ENCODE measurements at places on chromosomes 5 and 9.

DNA sequence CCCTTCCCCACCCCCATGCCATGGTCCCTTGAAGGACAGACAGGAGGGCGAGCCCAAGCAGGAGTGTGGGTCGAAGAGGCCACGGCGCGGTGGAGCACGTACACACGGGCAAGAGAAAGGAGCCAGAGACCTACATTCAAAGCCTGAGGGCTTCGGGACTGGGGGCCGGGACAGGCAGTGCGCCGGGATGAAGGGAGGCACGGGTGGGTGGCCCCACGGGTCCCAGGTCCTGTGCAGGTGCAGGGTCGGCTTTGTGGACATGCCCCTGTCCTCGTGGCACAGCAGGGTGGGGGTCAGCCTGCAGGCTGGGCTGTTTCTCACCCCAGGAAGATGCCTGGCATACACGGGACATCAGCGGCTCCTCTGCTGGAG, 9.8 kb downstream of the LRRC26 start:
- no peak for DNase-seq

DNA sequence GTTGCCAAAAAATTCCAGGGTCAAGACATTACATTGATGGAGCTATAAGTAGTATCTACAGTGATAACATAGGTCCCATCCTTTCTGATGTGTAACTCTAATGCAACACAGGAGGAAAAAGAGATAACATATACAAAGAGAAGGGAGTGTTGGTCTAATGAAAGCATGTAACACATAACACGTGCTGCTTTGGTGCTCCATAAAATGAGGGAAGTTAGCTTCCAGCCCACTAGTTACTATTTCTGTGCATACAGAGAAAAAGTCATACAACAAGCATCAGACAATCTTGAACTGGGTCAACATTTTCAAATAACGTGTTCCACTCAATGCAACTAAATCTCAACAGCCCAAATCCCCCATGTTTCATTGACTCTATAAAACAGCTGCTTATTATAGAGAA, 11.7 kb downstream of the MLLT3 start:
- DNase-seq = no peak

DNA sequence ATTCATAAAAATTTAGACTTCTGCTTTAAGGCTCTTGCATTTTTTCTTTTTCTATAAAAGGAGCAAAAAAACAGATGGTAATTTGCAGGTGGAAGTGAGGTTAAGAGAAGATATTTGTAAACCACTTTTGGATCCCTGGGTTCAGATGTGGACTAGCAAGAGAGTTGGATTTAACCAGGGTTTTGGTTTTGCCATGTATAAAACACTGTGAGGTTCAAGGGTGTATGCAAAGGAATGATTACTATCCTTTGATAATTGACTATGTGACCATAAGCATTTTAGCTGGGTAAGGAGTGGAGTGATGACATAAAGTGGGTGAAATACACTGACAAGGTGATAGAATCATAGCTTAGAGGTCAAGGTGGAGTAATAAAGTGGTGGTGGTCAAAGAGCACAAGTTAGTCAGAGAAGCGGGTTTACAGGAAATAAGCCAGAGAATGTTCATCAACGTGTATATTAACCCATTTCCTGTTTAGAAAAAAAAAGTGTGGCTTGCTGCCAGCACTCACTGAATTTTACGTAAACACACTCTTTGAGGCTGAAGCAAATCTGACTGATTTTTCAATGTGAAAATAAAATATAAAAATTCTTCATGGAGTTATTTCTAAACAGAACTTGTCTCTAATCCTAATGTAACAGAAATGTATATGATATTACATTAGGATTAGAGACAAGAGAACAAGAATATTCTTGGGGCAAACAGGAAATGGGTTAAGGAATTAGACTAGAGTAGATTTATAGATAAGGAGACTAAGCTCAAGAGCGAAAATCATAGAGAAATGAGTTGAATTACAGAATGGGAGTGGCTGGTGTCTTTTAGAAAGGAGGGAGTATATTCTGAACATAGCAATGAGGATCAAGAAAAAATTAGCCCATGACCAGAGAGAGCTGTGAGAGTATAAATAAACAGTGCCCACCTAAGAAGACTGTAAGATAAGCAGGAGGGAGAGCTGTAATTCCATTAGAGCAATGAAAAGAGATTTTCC, 74.5 kb downstream of the CDKN2A start:
- peak; percentile 72 for DNase-seq

- no peak for DNase-seq
Observed at GRCh38 chr5:91293131-91293530, 90.0 kb downstream of the ARRDC3 start.

DNA sequence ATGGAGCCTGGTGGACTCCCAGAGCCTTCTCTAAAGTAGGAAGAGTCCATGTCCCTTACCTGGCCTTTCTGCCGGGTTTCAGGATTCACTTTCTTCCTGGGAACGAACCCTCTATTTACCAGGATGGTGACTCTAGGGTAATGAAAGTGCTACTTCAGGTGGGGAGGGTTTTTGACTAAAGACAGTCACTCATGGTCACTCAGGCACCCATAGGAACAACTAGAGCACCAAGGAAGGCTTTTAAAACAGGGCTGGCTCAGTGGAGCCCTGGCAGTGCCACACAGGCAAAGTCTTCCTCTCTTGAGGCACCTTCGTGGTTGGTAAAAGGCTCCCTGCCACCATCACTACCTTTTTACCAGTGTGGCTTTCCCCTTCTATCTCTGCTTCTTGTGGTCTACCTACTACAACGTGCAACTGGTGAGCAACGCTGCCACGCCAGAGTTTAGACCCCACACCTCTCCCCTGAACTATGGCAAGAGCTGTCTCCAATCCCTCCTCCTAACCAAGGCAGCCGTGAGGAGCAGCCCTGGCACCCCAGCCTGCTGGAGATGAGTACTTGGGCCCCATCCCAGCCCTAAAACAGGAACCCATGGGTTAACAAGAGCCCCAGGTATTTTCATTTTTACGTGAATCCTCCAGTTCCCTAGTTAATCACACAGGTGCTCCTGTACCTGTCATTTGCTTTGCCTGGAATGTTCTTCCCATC, 3.5 kb downstream of the SURF1 start:
- no peak for DNase-seq

DNA sequence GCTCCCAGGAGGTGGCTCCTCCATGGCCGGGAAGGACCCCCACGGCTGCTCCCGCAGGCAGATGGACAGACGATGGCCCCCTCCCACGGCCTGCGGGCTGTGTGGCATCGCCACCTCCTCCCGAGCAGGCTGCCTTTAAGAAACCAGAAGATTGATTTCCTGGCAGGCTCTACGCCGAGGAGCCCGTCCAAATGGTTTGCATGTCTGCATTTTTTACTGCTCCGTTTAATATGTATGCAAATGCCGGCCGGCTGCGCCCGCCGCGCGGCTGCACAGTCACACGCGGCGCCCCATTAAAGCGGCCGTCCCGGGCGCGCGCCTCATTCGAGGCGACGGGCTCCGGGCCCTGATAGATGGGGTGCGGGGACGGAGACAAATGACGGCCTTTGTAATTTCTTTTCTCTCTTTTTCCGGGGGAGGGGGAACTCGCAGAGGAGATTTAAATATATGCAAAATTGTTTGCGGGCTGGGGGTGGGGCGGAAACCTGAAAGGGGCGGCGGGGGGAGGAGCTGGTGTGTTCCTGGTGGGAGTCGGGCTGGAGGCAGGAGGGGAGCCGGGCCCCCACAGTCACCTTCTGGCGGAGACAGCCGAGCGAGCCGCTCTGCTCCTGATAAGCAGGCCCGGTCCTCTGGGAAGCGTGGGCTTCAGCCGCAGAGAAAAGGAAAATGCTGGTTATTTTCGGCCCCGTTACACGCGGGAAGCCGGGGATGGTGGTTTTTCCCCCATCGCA, 158.7 kb upstream of the IER5L start:
- DNase-seq = peak; percentile 97

DNA sequence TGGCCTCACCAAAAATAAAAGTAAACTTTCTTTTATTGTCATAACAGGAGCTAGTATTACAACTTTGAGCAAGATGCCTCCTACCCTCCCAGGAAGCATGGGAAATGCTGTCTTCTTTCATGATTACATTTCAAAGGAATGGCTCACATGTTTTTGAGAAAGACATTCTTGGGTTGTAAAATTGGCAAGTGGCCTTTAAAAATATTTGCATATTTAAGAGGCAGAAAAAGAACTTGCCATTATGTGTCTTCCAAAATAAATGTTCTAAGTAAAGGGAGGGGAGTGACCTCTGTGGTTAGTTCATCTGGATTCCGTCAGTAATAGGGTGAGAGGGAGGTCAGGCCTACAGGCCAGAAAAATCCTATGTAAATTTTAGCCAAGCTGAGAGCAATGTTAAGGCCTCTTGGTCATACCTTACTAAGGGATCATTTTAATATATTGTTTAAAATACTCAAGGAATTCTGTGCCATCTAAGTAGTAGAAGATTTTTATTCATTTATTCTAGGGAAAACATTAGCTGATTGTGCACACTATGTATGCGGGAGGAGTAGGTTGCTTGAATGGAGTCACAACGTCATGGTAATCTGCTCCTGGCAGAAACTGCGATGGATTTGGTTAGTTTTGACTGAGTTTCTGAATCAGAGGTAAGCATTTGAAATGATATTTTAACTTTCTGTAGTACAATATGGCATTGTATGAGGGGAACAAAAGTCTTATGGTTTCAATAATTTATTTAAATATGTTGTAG, 1485.7 kb upstream of the CDH9 start:
- peak; percentile 4 for DNase-seq

DNA sequence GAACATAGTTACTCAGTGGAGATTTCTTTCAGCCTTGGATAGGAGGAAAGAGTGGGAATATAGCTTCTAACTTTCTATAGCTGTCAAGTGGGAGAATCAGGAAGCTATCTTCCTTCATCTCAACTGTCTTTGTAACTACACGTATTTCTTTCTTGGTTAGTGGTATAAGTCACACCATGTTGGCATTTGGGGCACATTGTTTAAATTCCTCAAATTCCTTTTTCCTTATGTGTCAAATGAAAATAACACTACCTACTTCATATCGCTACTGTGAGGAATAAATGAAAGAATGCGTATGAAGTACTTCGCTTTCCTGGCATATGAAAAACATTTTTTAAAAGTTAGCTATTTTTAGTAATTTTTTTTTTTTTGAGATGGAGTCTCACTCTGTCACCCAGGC, 1082.5 kb upstream of the WWC1 start:
- no peak for DNase-seq

DNA sequence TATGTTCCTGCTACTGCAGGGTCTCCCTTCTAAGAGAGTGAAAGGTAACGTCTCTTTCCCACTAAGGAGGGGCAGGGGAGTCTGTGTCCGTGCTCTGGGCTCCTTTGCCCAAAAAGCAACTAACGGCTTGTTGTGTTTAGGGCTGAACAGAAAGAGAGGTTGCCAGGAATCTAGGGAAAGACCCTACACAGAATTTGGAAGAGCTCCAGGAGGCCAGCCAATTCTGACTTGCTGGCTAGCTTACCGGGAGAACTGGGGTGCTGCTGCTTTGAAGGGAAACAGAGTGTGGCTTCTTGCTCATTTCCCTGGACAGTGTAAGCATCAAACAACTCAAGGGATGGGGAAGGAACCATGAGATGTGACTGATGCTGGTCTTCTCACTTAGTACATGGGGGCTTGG, 176.1 kb downstream of the GADD45G start:
- peak; percentile 77 for DNase-seq

GRCh38 chr5:143476601-143477211, 73.2 kb upstream of the NR3C1 start:
- no peak for DNase-seq

DNA sequence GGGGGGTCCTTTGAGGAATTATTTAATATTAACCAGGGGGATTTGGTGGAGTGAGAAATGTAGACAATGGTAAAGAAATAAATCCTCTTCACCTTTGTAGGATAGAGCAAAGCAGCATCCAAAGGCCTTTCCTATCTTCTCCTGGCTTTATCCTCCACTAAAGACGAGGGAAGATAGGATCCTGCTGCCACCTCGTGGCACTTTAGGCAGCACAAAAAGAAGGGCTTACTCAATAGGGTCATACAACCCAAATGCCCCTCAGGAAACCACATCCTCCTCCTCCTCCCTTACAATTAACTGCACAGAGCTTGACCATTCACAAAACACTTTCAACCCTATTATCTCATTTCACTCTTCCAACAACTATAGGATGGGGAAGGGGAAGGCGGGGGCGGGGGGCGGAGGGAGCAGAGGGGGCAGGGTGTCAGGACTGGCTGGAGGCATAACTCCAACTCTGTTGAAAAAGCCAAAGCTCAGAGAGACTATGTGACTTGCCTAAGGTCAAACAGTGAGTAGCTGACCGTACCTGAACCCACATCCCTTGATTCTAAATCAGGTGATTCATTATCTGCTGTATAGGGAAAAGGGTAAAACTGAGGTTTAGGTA, 45.4 kb upstream of the MYOT start:
- peak; percentile 36 for DNase-seq

- no peak for DNase-seq
Observed at GRCh38 chr5:51651889-51652288, 268.6 kb downstream of the ISL1 start.

- no peak for DNase-seq
Observed at GRCh38 chr9:18857334-18857733, 175.7 kb downstream of the SAXO1 start.

DNA sequence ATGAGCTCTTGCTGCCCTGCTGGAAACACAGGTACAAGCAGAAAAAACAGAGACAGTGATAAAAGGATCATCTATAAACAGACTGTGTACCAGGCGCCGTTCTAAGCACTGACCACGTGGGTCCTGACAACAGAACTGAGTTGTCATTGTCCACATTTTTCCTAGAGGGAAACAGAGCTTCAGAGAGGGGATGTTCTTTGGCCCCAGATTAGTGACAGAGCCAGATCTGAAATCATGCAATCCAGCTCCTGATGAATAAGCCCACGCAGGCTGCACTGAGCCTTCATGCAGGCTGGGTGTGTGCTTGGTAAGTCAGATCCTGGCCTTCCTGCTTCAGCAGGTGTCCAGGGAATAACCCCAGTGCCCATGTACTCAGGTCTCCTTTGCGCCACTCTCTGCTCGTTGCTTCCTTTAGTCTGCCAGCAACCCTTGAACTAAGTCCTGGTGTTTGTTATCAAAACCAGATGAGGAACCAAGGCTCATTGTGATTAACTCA, 22.8 kb upstream of the TCF7 start:
- no peak for DNase-seq

GRCh38 chr9:108095496-108095895, 605.9 kb upstream of the KLF4 start:
- DNase-seq = no peak

DNA sequence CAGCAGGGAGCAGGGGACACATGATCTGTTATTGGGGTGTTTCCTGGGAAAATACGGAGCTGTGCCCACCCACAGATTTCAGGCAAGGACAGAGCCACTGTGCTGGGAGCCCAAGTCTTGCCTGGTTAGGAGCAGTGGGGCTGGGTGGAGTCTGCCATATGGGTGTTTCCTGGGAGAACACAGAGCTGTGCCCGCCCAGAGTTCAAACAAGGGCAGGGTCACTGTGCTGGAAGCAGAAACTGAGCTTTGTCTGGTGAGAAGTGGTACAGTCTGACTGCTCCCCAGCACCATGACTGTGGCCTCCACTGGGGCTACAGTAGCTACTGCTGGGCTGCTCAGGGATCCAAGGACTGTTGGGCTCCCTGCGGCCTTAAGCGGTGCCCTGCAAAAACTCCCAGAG, 135.5 kb downstream of the MCTP1 start:
- no peak for DNase-seq

- DNase-seq = no peak
Observed at GRCh38 chr5:41763574-41763973, 106.7 kb downstream of the OXCT1 start.
